ENCODE measurements at places on chromosomes 6 and 20.
A peak's percentile ranks its signal among the peaks of the same experiment; 100 is the strongest.

DNA sequence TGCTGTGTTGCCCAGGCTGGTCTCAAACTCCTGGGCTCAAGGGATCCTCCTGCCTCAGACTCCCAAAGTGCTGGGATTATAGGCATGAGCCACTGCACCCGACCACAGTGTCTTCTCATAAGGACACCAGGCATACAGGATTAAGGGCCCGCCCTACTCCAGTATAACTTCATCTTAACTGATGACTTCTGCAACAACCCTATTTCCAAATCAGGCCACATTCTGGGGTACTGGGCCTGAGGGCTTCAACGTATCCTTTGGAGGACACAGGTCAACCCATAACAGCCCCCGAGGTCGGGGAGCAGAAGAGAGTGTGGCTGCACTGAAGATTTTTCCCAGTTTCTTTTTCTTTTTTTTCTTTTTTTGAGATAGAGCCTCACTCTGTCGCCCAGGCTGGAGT, 39.7 kb downstream of the SUN5 start:
- H3K27me3 ChIP-seq = no peaks in the 10 kb centered on the region
- DNase-seq = no peak
- no peak overlapping the region for H3K4me3 ChIP-seq
- H3K36me3 ChIP-seq = no peaks in the 10 kb centered on the region
- H3K4me1 ChIP-seq = peaks cover 56% of the 10 kb centered on the region

DNA sequence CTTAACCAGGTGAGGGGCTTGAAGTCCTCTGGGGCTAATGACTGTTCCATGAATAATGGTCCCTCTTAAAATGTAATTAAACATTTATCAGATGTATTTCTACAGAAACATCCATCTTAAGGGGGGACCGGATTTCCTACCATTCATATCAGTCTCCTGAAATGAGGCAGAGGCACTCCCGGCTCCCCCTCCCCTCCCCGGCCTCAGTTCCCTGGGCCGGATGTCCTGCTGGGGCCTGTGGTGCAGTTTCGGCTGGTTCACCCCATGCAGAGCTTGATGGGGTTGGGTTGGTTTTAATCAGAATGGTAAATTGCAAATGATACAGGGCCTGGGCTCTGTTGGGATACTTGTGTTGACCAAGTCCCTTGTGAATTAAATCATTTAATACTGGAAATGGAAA, 349.4 kb downstream of the PREX1 start:
- no peak overlapping the region for H3K4me3 ChIP-seq
- no peaks in the 10 kb centered on the region for H3K4me1 ChIP-seq
- no peak for DNase-seq
- no peak overlapping the region for H3K27ac ChIP-seq
- H3K36me3 ChIP-seq = peaks cover 5% of the 10 kb centered on the region

GRCh38 chr20:2851086-2851485, 10.5 kb downstream of the VPS16 start:
- peaks cover 11% of the 10 kb centered on the region for H3K4me1 ChIP-seq
- H3K27me3 ChIP-seq = no peaks in the 10 kb centered on the region
- H3K4me3 ChIP-seq = no peak overlapping the region

- H3K4me3 ChIP-seq = peak overlapping the region; percentile 93
- H3K27ac ChIP-seq = peak overlapping the region; percentile 92
These were observed 763 bp downstream of the C6orf47 start for GRCh38 chr6:31659649-31660380.

DNA sequence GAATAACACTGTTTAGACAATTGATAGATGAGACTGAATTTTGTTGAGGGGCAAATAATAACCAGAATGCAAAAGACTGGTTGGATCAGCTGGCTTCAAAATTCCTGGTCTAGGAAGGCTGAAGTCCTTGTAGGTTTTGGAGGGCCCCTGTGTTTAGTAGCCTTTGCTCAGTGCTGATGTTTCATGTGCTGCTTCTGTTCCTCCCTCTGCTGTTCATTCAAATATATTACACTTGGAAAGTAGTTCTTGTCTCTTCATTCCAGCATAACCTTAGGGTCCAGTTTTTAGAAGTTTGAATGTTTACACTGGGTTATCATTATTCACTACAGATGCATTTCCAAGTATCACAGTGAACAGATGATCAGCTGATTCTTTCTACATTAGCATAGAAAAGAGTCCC, 72.5 kb downstream of the FLRT3 start:
- no peaks in the 10 kb centered on the region for H3K36me3 ChIP-seq
- no peak overlapping the region for H3K27ac ChIP-seq
- no peak for DNase-seq
- no peaks in the 10 kb centered on the region for H3K4me1 ChIP-seq
- H3K27me3 ChIP-seq = no peaks in the 10 kb centered on the region

DNA sequence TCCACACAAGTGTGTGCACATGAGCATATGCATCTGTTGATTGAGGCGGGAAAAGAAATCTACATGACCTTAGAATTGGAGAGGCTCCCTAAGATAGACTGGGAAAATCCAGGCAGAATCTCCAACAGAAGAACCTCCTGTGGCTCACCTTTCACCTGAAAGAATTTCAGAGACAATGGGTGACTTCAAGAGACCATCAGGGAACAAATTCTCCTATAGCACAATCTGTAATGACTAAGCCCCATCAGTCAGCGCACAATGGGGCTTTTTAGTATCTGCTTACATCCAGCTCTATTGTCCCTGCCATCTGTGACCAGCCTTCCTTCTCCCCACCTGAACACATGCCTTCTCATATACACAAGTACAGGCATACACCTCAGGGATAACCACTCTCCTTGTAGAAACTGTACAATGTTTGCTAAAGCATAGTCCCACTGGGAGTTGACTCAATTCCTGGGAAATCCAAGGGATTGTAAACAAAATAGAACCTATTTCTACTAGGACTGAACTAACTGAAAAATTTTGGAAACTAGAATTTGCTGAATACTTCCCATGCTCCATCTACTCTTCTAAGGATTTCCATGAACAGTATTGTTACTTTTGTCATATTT, 150.8 kb upstream of the STXBP5 start:
- H3K4me3 ChIP-seq = no peak overlapping the region
- H3K36me3 ChIP-seq = peaks cover 2% of the 10 kb centered on the region
- DNase-seq = no peak
- peaks cover 2% of the 10 kb centered on the region for H3K4me1 ChIP-seq
- H3K27ac ChIP-seq = no peak overlapping the region

DNA sequence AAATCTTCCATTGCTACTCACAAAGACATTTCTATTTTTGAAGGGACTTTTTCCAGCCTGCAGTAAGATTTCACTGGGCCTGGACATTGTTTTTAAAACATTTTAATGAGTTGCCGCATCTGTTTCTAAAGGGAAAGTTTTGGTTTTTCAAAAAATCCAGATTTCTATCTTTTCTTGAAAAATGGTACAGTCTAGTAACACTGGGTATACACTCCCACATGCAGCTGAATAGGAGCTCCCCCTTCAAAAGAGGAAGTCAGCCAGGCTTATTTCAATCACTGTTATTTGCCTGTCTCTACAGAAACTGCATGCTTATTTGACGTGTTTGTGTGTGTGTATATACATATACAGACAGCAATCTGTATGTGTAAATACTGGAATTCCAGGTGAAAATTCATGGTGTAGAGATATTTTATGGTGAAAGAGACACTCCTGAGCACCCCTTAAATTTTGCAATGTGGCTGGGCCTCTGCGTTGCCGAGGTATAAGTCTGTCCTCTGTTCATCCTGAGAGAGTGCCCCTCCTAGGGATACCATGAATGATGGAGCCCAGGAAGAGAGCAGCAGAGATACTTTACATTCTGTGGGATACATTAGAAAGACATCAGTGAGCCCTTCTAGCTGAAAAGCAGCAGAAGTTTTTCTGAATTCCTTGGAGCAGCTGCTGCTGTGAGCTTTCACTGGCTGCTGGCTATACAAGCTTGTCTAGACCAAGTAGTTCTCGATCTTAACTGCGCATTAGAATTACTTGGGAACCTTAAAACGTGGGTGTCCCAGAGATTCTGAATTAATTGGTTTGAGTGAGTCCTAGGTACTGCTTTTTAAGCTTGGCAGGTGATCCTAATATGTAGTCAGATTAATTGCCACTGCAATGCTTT, 12.0 kb upstream of the ABRACL start:
- H3K4me1 ChIP-seq = peaks cover 2% of the 10 kb centered on the region
- no peaks in the 10 kb centered on the region for H3K36me3 ChIP-seq
- H3K4me3 ChIP-seq = no peak overlapping the region

DNA sequence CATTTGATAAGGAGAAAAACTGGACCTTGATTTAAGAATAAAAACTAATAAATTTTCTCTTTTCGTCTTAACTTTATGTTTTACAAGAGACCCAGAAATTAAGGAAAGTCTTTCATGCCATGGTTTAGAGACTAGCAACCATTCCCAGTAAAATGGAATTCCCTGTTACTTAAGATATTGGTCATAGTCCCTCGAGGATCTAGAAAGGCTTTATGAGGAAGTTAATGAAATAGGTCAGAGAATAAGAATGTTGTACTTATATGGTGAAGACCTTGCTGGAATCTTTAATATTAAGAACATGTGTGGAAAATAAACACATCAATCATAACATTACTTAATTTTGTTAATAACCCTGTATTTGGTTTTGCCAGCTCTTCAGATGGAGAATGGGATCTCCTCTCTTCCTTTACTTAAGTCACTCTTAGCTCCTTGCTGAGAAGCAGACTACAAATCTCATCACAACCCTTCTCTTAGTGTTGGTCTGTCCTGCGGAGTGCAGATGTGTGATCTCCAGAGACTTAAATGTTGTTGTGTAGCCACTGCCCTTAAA, 382.9 kb downstream of the QKI start:
- no peak overlapping the region for H3K4me3 ChIP-seq
- H3K27me3 ChIP-seq = peaks cover 6% of the 10 kb centered on the region
- no peak for DNase-seq
- H3K36me3 ChIP-seq = no peaks in the 10 kb centered on the region
- no peaks in the 10 kb centered on the region for H3K4me1 ChIP-seq
- no peak overlapping the region for H3K27ac ChIP-seq

DNA sequence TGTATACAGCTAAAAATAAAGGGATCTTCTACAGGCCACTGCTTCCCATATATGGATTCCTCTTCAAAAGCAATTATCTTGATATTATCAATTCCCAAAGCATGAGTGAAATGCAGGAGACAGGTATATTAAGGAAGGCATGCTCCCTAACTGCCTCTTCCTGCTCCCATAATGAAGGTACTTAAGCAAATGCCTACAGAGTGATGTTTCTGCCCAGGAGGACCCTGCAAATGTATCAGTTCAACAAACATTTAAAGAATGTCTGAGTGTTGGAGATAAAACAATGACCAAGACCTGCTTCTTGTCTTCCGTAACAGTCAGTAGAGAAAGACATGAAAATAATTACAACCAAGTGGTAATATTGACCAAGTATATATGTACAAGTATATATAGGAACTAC, 4.2 kb downstream of the UBE2J1 start:
- peak overlapping the region; percentile 94 for H3K27ac ChIP-seq

DNA sequence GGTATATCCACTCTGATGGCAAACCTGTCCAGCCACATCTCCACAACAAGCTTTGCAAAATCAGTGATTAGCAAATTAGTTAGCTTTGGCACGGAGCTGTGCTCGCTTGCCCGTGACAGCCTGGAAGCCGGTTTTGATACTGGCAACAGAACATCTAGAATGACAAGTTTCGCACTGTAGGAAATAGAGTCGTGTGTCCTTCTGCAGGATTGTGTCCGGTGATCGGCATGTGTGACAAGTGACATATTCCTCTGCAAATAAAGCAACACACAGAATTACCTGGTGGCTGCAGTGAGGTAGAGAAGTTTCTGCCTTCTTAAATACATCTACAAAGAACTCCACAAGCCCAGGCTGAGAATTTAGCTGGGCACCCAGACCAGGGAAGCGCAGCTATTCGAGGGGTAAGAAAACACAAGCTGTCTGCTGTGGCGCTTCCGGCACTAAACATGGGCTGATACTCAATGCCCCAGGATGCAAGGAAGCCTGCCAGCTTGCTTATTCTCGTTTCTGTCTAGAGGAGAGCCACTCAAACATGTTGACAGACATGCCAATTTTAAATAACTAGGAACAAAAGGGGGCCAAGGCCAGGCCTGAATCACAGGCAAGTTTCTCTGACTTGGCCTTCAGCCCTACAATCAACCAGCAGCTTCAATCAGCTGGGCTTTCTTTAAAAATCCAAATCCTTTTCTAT, 22.2 kb downstream of the EIF2S2 start:
- no peaks in the 10 kb centered on the region for H3K27me3 ChIP-seq
- no peak overlapping the region for H3K4me3 ChIP-seq
- H3K36me3 ChIP-seq = peaks cover 10% of the 10 kb centered on the region
- H3K4me1 ChIP-seq = peaks cover 21% of the 10 kb centered on the region

- H3K4me1 ChIP-seq = no peaks in the 10 kb centered on the region
- no peaks in the 10 kb centered on the region for H3K36me3 ChIP-seq
- peaks cover 15% of the 10 kb centered on the region for H3K27me3 ChIP-seq
- DNase-seq = no peak
- no peak overlapping the region for H3K4me3 ChIP-seq
- no peak overlapping the region for H3K27ac ChIP-seq
These were observed 58.3 kb downstream of the COL12A1 start for GRCh38 chr6:75147512-75147911.

DNA sequence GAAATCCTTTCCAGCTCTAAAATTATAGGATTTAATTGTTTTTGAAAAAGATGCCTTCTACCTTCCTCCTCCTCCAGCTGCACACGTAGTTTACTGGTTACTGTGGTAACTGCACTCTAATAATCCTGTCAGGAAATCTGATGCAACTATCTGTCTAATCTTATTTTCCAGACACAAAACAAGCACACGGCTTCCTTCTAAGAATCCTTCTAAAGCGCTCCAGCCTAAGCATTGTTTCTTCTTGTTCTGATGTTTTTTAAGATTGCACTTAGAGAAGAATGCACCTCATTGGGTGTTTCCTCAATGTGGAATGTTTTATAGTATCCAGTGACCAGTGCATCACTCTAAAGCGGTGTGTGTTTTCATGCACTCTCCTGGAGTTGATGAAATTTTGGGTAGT, 63.6 kb downstream of the CARMIL1 start:
- no peak overlapping the region for H3K27ac ChIP-seq
- DNase-seq = no peak
- H3K4me1 ChIP-seq = peaks cover 5% of the 10 kb centered on the region

- H3K4me3 ChIP-seq = no peak overlapping the region
- DNase-seq = no peak
- H3K4me1 ChIP-seq = no peaks in the 10 kb centered on the region
- no peaks in the 10 kb centered on the region for H3K27me3 ChIP-seq
- no peak overlapping the region for H3K27ac ChIP-seq
These were observed 173.5 kb upstream of the IRAK1BP1 start for GRCh38 chr6:78693835-78694234.

GRCh38 chr6:134065706-134066105, 13.3 kb upstream of the SLC2A12 start:
- H3K4me1 ChIP-seq = no peaks in the 10 kb centered on the region
- peaks cover 17% of the 10 kb centered on the region for H3K27me3 ChIP-seq
- H3K4me3 ChIP-seq = no peak overlapping the region
- no peak for DNase-seq
- H3K36me3 ChIP-seq = no peaks in the 10 kb centered on the region

DNA sequence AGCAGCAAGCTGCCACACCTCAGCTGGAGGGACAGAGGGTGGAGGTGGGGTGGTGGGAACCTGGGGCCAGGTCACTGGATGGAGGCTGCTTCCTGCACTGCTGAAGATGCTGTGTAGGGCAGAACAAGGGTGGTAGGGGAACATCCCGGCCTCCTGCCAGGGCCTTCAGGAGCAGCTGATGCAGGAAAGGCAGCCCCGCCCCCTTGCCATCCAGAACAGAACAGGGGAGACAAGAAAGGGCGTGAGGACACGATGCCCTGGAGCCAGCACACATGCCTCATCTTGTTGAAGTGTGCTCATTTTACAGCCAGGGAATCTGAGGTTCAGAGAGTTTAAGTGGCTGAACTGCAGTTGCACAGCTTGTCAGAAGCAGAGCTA, 43.1 kb upstream of the PHACTR3 start:
- H3K27ac ChIP-seq = no peak overlapping the region
- peaks cover 51% of the 10 kb centered on the region for H3K27me3 ChIP-seq
- no peaks in the 10 kb centered on the region for H3K4me1 ChIP-seq
- DNase-seq = no peak
- H3K36me3 ChIP-seq = no peaks in the 10 kb centered on the region
